ENCODE measurements at places on chromosomes 5 and 9. TPM values are rescaled to one million over a fixed set of nuclear protein-coding genes. Genes with fewer than 3 reads are reported as not detected.

- no peak for DNase-seq
These were observed 378.8 kb upstream of the TLE4 start for GRCh38 chr9:79193001-79193400.

DNA sequence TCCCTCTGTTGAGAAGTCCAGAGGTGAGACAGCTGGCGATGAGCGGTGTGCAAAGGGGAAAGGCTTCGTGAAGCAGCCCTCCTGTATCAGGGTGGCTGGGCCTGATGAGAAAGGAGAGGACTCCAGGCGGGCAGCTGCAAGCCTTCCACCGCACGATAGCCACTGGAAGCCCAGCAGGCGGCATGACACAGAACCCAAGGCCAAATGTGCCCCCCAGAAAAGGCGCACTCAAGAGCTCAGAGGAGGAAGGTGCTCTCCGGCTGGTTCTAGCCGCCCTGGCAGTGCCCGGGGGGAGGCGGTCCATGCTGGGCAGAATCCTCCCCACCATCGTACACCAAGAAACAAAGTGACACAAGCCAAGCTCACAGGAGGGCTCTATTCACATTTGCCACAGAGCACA, 60.3 kb downstream of the TEX10 start:
- no peak for DNase-seq

GRCh38 chr5:129069292-129069691, 25.3 kb upstream of the ISOC1 start:
- DNase-seq, result no peak

- DNase-seq, result no peak
These were observed 46.8 kb downstream of the F2RL2 start for GRCh38 chr5:76576450-76576849.

- DNase-seq, result no peak
These were observed 686.5 kb upstream of the DMAC1 start for GRCh38 chr9:8486095-8486494.

- peak; percentile 31 for DNase-seq
These were observed 67.7 kb downstream of the TENT4A start for GRCh38 chr5:6780802-6781391.

GRCh38 chr5:74098941-74099340, 472.9 kb downstream of the ARHGEF28 start:
- no peak for DNase-seq

DNA sequence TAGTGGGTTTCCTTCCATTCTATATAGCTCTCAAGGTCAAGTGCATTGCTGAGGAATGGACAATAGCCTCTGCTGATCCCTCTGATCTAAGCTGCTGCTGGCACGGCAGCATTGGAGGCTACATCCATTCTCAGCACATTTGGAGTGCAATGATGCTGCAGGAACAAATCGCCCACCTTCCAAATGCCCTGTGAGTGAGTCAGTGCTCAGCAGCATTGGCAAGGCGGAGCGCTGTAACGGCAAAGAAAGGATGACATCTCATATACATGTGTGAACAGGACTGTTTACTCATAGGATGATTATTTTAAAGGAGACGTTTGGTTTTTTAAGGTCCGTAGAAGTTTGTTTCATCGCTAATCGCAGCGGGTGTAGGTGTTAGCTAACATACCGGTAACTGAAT, 408.7 kb downstream of the ARHGEF28 start:
- no peak for DNase-seq

- DNase-seq, result no peak
These were observed 25.6 kb downstream of the ISOC1 start for GRCh38 chr5:129120158-129120581.

GRCh38 chr5:17203329-17204132, 13.9 kb upstream of the BASP1 start:
- no peak for DNase-seq

DNA sequence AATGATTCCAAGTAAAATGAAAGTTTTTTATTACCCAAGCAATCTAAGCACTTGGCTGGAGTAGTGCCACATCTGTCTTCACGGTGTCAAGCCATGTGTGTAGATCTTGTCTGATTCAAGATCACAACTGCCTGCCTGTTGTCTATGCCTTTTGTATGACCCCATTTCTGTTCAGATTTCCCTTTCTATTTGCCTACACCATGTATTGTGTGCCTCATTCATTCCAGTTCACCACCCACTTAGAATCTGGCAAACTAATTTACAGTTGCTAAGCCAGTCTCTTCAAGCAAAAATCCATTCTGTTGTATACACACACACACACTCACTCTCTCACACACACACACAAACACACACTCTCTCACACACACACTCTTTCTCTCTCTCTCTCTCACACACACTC, 33.7 kb downstream of the GLDC start:
- no peak for DNase-seq

- DNase-seq, result no peak
These were observed 30.2 kb downstream of the AFAP1L1 start for GRCh38 chr5:149301744-149302380.

- DNase-seq, result no peak
These were observed 205.4 kb downstream of the SPATA31A6 start for GRCh38 chr9:42388846-42389245.

DNA sequence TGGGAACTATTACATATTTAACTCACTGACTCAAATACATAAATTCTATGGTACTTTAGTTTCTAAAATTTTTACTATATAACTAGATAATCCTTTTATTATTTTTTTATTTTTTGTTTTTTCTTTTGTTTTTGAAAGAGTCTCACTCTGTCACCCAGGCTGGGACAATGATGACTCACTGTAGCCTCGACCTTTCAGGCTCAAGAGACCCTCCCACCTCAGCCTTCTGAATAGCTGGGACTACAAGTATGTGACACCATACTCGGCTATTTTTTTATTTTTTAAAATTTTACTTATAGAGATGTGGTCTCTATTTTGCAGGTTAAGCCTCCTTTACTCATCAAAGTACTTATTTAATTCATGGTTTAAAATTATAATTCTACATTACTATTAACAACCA, 92.2 kb upstream of the SLCO4C1 start:
- no peak for DNase-seq

DNA sequence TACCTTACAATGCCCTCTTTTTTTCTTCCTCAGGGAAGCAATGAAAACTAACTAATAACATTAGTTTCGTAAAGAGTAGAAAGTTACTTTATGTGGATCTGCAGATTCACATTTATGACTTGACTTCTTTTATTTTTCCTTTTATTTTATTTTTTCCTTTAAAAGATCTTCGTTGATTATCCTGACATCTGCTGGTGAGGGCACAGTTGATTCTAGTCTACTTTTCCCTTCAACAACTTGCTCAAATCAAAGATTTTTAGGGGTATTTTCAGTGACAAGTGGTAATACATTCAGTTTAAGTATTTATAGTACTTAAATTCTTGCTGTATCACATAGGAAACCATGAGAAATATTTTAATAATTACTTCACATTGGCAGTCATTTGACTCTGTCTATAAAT, 4.9 kb downstream of the EDIL3 start:
- DNase-seq, result no peak

DNA sequence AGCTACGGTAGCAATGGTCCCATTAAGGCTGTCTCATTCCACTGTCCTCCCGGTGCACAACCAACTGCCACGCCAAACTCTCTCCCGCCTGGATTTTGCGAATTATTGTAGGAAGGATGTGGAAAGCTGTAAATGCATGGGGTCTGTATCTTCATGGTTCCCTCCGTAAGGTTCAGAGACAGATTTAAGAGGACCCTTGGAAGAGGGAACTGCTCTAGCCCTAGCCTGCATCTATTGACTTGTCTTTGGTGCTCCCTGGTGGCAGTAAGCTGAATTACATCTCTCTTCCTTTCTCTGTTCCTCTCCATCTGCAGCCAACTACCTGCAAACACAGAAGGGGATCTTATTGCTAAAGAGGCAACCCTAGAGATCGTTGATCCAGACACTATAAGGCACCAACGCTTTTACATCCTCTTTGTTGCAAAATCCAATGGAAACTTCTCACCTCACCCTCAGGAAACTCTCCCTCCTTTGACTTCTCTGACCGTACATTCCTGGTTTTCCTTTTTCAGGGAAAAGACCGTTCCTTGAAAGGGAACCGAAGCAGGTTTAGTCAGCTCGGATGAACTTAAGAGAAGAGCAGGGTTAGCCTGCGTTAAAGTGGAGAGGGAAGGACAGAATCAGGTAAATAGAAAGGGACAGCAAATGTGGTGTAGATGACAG, 11.9 kb downstream of the CAPSL start:
- DNase-seq, result peak; percentile 69

DNA sequence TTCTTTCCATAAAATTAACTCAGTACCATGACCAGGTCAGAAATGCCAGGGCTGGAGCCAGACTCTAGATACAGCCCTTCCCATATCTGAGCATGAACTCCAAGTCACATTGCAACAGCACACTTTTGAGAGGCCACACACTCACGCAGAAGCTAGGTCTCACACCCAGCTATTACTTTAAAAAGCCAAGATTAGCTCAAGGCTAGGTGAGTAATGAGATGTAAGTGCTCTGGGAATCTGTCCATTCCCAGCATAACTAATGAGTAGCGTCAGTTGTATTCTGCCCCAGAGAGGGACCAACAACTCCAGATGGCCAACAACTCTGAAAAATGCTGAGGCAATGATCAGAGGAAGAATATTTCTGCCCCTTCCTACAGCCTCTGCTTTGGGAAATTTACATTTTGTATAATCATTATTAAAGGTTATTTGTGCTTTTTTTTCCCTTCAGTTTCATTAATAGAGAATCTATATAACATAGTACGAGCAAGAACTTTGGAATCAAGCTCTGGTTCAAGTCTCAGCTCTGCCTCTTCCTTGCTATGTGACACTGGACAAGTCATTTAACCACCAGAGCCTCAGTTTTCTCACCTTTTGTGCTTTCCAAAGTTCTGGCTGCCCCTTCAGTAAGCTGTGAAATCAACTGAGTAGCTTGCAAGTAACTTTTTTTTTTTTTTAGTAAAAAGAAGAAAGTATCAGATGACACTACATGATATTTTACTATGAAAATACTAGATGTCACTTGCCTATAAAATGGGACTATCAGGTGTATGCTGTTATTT, 118.3 kb downstream of the NR6A1 start:
- DNase-seq, result no peak

GRCh38 chr9:76733096-76733495, 31.1 kb upstream of the PCA3 start:
- no peak for DNase-seq

GRCh38 chr5:16539169-16539666, 73.6 kb upstream of the ZNF622 start:
- DNase-seq, result no peak

DNA sequence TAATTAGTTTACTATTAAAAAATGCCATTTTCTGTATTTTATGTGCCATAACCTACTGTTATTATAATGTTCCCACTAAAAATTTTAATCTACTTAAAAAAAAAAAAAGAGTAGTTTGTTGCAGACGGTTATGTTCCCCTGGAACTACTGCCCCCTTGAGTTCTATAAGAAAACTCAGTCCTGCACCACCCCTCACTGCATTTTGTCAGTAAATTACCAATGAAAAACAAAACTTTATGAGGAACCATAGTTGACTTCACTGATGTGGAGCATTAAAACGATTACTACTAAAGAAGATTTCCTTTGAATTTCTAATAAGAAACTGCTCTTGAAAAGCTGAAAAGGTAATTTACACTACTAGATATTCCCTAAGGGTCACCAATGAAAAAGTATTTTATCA, 288.7 kb downstream of the FBXL17 start:
- no peak for DNase-seq

DNA sequence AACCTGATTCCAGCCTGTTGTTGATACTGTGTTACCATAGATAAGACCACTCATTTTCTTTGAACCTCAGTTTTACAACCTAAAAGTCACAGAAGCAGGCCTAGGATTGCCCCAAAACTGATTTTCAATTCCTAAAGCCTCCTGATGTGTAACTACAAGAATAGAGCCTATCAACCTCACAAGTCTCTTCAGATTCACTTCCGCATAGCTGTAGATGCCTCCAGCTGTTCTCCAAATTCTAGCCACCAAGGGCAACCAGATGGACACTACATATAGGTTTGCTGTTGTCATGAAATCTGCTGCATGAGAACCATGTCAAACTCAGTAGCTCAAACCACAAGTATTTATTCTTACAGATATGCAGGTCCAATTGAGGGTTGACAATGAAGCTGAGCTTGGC, 143.5 kb downstream of the SPATA31D1 start:
- DNase-seq, result no peak

- DNase-seq, result no peak
These were observed 36.2 kb upstream of the ADAM19 start for GRCh38 chr5:157611571-157612476.

GRCh38 chr5:88474574-88474973, 205.9 kb upstream of the TMEM161B start:
- DNase-seq, result no peak

- DNase-seq, result no peak
These were observed 288.7 kb downstream of the FANCC start for GRCh38 chr9:95028853-95029219.

DNA sequence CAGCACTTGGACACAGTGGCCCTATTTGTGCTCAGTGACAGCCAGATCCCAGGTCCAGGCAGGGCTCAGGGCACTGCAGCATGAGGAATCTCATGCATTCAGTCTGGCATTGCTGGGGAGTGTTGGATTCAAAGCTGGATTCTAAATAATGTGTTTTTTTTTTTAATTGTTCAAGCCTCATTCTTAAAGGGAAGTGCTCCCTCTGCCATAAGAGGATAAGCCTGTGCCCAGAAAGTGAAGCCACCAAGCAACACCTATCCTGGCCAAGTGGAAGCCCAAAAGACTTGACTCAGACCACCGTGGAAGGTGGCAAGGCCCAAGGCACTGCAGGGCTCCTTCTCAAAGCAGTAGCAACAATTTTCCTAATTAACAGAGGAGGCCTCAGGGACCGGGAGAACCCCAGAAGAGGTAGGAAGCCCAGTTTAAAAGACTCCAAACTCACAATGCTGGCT, 135.6 kb downstream of the ACTL7B start:
- no peak for DNase-seq

Gene CAVIN4
- total RNA-seq, result 0.10 TPM

Gene CDC20B
- 0.10 TPM for total RNA-seq

Gene COL27A1
- 2.4 TPM for total RNA-seq

Gene PAEP
- total RNA-seq, result not detected

Gene MYMK
- not detected for total RNA-seq

Gene MYOZ3
- not detected for total RNA-seq

Gene FGF18
- total RNA-seq, result 0.12 TPM

Data from activated T-cell treated with anti-CD3 and anti-CD28 coated beads, Interleukin-2, amount 50 U/mL, for 72 hours (primary cell).